ENCODE measurements at places on chromosomes 2 and 18. TPM values are rescaled to one million over a fixed set of nuclear protein-coding genes. Genes with fewer than 3 reads are reported as not detected.
A peak's percentile ranks its signal among the peaks of the same experiment; 100 is the strongest.

DNA sequence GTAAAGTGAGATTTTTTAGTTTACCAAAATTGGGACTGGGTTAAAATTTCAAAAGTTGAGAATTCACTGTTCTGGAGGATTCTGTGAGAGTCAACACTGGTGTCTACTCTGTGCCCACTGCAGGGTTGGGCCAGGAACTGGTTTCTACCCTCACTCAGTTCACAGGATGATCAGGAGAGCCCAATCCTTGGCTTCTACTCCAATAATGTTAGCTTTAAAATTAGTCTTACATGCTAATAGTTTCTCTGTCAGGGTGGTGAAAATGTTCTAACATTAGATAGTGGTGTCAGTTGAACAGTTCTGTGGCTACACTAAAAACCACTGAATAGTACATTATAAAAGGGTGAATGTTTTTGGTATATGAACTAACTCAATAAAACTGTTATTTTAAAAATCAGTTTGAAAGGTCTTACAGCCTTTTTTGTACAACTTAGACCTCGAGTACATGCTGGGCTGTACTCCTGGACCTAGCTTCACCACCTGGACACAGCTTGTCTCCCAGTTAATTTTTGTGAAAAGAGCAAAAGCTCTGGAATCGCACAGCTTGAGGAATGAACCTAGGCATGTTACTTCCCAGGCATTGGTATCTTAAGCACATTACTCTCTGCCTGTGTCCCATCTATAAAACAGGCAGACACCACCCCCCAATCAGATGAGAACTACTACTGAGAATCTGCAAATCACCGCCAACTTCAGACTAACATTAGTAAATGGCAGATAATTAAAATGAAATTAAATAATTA is 44.4 kb downstream of the ACVR1 start:
- H3K4me3 ChIP-seq = no peak overlapping the region
- H3K36me3 ChIP-seq = no peaks in the 10 kb centered on the region
- no peaks in the 10 kb centered on the region for H3K27me3 ChIP-seq
- no peak for DNase-seq
- peaks cover 17% of the 10 kb centered on the region for H3K4me1 ChIP-seq
- peak overlapping the region; percentile 60 for H3K27ac ChIP-seq

DNA sequence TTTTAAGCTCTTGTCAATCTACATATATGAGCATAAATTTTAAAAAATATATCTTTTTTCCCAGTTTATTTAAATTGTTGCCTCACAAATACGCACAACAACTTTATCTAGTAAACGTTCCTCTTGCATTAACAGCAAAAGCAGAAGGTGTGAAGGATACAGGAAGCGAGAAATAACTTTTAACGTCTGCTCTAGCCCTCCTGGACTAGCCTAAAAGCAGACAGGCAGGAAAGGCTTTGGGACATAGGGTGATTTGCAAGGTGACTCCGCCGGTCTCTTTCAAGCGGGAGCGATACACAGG is 434 bp upstream of the DUSP19 start:
- H3K27me3 ChIP-seq = no peaks in the 10 kb centered on the region
- H3K27ac ChIP-seq = peak overlapping the region; percentile 87

GRCh38 chr2:8327371-8328100 is 354.3 kb upstream of the ID2 start:
- peaks cover 9% of the 10 kb centered on the region for H3K4me1 ChIP-seq
- no peak overlapping the region for H3K27ac ChIP-seq

Gene NAPG
- 49.9 TPM for total RNA-seq

GRCh38 chr18:47331026-47331425 is 79.6 kb upstream of the SKOR2 start:
- H3K27me3 ChIP-seq = peaks cover 27% of the 10 kb centered on the region
- no peaks in the 10 kb centered on the region for H3K36me3 ChIP-seq
- H3K4me1 ChIP-seq = no peaks in the 10 kb centered on the region
- no peak for DNase-seq
- H3K4me3 ChIP-seq = no peak overlapping the region

DNA sequence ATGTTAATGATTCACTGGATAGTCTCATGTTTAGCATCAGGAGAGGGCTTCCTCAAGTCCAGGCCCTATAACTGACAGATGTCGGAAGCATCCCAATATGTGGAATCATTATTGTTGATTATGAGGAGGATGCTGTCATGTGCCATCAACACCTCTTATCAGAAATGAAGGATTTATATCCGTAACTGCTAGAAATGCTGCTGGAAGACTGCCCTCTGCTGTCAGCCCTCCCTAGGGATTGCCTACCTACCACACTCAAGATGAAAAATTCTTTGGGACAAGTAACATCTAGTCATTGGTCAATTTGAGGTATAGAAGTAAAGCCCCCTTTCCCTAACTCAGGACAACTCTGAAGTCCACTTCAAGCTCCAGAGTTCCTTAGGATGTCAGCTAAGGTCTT is 1166.5 kb upstream of the NXPH2 start:
- no peak overlapping the region for H3K27ac ChIP-seq
- no peaks in the 10 kb centered on the region for H3K27me3 ChIP-seq
- DNase-seq = no peak
- H3K4me3 ChIP-seq = no peak overlapping the region
- H3K36me3 ChIP-seq = no peaks in the 10 kb centered on the region

Gene MOCOS
- 0.28 TPM for total RNA-seq

Gene CHN1
- total RNA-seq = 6.1 TPM

Gene PSD4
- 2.6 TPM for total RNA-seq

DNA sequence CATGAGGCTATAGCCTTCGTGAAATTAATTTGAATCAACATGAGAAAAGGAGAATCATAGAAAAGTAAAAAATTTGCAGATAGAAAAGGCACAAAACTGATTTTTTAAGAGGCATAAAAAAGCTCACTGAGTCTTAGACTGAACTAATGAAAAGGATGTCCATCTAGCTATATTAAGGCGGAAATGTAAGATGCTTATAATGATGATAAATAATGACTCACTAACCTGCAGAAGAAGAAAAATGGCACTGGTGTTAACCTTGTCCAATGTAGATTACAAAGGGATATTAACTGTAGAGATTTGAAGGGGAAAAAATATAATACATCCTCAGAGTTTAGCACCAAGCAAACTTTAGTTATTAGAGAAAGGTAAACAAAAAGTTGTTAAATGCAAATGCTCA is 1098.0 kb upstream of the DDX18 start:
- H3K36me3 ChIP-seq = no peaks in the 10 kb centered on the region
- no peak overlapping the region for H3K27ac ChIP-seq
- no peak overlapping the region for H3K4me3 ChIP-seq
